ENCODE measurements at places on chromosomes 13 and 19. TPM values are rescaled to one million over a fixed set of nuclear protein-coding genes. Genes with fewer than 3 reads are reported as not detected.

- DNase-seq = no peak
Observed at GRCh38 chr13:78325585-78325984, 277.8 kb downstream of the POU4F1 start.

The TEX29 gene
- total RNA-seq = not detected

DNA sequence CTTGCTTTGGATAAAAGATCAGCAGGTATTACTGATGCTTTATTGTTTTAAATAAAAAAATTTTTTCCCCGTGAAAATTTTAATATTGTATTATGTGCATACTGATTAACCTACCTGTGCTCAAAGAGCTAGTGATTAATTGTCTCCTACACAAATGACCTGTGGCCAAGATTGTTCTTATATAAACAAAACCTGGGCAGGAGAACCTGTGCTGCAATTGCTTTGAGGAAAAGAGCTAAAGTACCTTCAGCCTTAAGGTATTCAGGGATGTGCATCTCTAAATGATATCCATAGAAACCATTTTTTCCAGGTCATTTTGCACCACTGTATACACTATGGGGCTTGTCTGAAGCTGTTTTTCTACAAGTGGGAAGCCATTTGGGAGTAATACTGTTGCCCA is 1.2 kb downstream of the FRY start:
- DNase-seq = no peak

DNA sequence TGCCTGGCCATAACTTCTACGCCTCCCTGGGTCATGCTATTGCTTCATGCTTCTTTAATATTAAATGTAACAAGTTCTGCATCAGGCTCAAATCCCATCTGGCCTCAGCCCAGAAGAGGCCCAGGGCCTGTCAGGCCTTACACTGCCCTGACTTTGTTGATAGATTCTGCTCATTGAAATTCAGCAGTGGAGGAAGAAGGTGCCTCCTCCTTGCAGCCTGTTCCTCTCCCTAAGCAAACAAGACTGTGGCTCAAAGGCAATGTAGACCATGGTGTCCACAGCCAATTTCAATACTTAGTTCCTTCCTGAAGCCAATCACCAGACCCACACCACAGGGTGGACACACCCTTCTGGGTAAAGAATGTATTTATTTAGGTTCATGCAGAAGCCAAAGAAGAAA is 59.4 kb downstream of the LACC1 start:
- no peak for DNase-seq

DNA sequence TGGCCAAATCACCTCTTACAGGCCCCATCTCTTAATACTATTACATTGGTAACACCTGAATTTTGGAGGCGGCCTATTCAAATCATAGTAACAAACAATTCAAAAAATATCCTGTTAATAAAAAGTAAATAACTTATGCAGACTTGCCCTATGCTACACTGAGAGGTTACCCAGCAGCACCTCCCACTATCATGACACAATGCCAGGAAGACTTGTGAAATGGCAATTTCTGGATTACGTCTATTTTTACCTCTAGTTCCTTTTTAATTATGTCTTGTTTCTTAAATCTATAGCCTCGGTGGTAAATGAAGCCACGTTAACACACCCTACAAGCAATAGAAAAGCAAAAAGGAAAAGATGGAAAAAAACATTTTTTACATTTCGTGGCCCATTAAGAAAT is 6.2 kb upstream of the DZIP1 start:
- DNase-seq = no peak

DNA sequence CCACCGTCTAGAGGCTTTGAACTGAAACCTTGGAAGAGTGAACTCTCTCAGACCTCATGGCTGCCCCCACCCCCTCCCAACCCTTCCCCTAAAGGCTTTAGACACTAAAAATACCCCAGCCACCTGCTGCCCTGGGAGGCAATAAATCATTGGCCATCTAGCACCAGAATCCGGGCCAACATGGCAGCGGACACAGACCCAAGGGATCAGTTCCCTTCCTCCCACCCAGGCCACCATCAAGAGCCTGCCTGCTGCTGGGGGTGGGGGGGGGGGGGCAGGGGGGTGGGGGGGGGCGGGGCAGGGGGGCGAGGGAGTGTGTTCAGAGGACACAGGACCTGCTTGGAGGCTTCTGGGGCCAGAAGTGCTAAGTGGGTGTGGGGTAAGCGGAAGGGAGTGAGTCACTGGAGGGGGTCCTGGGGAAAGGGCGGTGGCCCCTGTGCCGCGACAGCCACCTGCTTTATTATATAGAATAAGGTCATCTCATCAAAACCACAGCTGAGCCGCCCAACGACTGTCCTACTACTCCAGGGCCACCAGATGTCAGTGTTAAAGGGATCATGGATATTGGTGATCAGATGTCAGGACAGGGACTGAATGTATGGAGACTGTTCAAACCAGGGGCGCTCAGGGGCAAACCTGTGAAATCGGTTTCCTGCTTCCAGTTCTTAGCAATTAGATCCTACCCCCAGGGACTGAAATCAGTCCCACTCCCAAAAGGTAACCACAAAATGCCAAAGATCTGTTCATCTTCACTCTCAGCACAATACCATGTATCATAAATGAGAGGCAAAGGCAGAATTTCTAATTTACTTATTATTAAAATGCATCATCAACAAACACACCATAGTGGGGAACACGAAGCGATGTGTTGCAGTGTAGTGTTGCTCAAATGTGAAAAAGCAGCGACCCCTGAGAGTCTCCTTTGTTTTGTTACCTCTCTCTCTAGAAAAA is 24.3 kb downstream of the ARL11 start:
- peak; percentile 10 for DNase-seq

- no peak for DNase-seq
Observed at GRCh38 chr13:51101636-51102235, 9.3 kb downstream of the C13orf42 start.

The EDNRB gene
- total RNA-seq = under 0.01 TPM

DNA sequence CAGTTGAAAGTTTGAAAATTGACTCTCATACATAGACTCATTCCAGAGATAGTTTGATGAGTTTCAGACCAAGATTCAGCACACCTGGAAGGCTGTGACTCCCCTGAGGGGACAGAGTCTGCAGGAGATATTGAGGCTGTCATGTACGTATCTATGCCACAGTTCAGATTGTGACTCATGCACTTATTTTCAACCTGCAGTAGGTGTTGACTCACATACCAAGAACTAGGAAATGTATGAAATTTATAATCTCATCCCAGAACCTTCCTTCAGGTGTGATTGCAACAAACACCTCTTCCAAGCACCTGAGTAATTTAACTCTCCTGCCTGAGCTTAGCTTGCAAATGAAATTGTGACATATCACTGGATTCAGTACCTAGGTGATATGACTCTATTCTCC is 64.4 kb upstream of the ZNF43 start:
- no peak for DNase-seq

The C3 gene
- total RNA-seq = 0.28 TPM

GRCh38 chr19:31015778-31016177 is 333.5 kb downstream of the TSHZ3 start:
- no peak for DNase-seq

The NXNL1 gene
- total RNA-seq = not detected

DNA sequence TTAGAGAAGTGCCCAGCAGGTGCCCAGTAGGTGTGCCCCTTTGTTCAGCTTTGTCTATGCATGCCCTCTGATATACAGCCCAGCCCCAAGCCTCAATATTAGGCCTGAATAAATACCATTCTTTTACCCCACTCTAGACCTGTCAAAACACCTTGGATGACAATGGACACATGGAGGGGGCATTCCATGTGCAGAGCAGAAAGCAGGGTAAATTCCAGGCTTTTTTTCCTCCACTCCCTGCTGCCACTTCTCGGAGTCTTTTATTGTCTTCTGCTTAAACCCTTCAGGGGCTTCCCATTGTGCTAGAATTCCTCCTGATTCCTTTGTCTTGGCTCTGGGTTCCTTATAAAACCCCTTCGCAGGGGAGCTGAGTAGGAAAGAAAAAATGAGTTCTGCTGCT is 5.8 kb upstream of the FRY start:
- DNase-seq = no peak

DNA sequence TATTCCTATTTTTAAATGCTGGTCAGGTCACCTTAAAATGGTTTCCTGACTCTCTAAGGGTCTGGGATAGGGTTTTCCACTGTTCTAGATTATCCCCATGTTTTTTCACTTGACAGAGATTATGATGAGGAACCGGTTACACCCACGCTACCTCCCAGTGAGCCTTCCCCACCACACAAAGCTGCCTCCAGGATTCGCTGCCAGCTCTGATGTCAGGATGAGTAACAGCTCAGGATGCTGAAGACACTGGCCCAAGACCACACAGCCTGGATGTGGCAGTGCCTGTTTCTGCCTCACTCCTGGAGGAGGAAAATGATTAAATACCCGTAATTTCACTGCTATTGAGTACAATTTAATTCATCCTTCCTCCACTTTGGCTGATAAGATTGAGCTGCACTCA is 22.9 kb downstream of the ZNF114 start:
- DNase-seq = peak; percentile 93

GRCh38 chr13:28618230-28618994 is 40.5 kb upstream of the POMP start:
- DNase-seq = no peak

GRCh38 chr19:23916991-23917390 is 2.3 kb downstream of the ZNF726 start:
- peak; percentile 10 for DNase-seq

DNA sequence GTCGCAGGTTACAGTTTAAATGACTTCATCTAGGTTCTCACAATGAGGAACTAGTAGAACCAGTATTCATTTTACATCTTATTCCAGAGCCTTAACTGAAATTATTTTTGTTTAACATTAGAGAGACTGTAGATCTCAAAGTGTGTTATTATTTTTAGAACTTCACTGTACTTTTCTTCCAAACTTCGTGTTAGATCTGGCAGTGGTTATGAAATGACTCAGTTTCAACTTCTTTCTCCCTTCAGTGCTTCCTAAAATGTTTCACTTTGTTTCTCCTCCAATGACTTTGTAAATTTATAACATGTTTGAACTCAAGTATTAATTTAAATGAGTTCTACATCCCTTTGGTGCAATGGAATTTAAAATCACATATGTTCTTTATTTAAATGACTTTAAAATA is 139.3 kb downstream of the PCDH9 start:
- peak; percentile 37 for DNase-seq

The ZNF471 gene
- 2.3 TPM for total RNA-seq

The FAM216B gene
- not detected for total RNA-seq

DNA sequence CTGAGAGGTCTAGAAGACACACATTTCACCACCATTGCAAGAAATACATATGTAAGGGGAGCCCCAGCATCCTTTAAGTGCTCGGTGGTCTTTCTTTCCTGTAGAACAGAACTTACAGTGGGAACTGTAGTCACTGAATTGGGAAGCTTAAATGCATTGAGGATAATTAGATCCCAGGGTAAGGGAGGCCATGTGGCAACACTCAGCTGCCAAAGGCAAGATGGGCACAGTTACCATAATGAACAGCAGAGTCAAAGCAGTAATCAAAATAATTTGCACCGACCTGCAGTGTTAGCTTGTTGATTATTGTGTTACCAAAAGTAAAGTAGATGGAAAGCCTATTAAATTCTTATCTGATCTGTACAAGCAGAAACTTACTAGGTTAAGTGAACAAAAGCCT is 291.2 kb upstream of the PCDH20 start:
- no peak for DNase-seq

The TTC9B gene
- not detected for total RNA-seq

- DNase-seq = no peak
Observed at GRCh38 chr19:51724543-51724942, 752 bp upstream of the HAS1 start.

DNA sequence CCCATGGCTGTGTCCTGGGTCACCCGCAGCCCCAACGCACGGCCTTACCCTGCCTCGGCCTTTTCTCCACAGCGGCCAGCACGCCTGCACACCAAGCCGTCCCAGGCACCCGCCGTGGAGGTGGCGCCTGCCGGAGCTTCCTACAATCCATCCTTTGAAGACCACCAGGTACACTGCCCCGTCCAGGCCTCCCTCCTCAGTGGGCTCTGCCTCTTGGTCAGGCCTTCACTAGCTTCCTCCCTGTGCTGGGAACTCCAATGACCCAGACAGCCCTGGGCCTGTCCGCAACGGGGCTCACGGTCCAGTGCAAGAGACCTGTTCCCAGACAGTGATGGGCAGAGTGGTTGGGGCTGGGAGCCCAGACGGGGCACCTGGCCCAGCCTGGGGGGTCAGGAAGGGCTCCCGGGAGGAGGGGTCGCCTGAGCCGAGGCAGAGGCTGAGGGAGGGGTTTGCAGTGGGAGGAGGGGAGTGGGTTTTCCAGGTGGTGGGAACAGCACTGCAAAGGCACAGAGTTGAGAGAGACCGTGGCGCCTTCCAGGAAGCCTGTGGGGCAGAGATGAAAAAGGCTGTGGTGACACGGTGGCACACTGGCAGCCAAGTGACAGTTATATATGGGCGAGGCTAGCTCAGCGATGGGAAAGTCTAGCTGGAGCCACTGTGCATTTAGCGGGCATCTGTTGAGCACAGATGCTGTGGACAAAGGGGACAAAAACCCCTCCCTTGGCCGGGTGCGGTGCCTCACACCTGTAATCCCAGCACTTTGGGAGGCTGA is 7.3 kb downstream of the NOP53 start:
- no peak for DNase-seq

DNA sequence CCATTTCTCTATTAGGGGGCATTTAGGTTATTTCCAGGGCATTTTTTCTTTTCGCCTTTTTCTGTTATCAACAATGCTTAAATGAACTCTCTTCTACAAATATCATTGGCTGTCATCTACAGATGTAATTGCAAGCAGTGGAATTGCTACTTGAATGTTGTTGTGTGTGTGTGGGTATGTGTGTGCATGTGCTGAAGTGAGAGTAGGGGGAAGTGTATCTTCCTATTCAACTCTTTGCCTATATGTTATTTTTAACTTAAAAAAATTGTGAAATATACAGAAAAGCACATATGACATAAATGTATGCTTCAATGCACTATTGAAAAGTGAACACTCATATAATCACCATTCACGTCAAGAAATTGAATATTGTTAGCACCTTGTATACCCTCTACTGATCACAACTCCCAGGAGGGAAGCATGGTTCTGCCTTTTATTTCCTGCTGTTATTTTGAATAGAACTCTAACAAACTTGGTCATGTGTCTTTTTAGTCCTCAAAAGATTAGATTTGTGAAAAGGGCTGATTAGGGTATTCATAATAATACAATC is 24.7 kb downstream of the WDFY2 start:
- DNase-seq = no peak
